ENCODE measurements at places on chromosomes 7 and 10. TPM values are rescaled to one million over a fixed set of nuclear protein-coding genes. Genes with fewer than 3 reads are reported as not detected.
A peak's percentile ranks its signal among the peaks of the same experiment; 100 is the strongest.

- DNase-seq: no peak
These were observed 737.1 kb upstream of the ZWINT start for GRCh38 chr10:57098146-57098545.

DNA sequence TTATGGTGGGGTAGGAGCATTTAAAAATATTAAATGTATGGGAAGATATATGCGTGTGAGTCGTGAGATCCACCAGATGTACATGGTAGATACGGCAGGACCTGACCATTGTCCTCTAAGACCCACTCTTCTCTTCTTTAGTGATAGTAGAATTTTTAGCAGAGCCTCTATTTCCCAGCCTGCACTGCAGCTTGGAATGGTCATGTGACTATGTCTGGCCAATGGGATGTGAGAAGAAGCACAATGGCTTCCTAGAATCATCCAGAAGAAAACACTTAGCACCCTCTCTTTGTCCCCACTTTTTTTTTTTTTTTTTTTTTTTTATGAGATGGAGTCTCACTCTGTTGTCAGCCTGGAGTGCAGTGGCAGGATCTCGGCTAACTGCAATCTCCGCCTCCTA, 86.6 kb upstream of the CYTH3 start:
- peak; percentile 50 for DNase-seq

- no peak for DNase-seq
These were observed 302.6 kb upstream of the SP4 start for GRCh38 chr7:21125297-21125696.

GRCh38 chr10:107814865-107815487, 650.5 kb upstream of the SORCS1 start:
- DNase-seq: peak; percentile 16

DNA sequence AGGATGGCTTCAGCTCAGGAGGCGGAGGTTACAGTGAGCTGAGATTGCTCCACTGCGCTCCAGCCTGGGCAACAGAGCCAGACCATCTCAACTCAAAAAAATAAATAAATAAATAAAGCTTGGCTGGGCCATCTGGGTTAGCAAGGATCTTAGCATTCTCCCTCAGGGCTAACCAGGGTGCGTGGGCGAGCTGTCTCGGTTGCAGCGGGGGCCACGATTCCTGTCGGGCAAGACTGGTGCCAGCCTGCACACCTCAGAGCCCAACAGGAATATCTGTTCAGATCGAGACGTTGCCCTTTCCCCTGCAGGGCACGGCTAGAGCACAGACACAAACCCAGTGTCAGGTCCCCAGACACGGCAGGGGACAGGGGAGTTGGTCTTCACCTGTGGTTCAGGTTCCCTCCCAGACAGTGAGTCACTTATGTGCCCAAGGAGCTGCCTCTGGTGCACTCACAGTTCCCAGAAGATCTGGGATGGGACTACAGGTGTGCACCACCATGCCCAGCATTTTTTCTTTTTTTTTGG, 75.5 kb upstream of the GTF2I start:
- no peak for DNase-seq

- DNase-seq: no peak
These were observed 29.8 kb downstream of the NRP1 start for GRCh38 chr10:33304423-33305225.

DNA sequence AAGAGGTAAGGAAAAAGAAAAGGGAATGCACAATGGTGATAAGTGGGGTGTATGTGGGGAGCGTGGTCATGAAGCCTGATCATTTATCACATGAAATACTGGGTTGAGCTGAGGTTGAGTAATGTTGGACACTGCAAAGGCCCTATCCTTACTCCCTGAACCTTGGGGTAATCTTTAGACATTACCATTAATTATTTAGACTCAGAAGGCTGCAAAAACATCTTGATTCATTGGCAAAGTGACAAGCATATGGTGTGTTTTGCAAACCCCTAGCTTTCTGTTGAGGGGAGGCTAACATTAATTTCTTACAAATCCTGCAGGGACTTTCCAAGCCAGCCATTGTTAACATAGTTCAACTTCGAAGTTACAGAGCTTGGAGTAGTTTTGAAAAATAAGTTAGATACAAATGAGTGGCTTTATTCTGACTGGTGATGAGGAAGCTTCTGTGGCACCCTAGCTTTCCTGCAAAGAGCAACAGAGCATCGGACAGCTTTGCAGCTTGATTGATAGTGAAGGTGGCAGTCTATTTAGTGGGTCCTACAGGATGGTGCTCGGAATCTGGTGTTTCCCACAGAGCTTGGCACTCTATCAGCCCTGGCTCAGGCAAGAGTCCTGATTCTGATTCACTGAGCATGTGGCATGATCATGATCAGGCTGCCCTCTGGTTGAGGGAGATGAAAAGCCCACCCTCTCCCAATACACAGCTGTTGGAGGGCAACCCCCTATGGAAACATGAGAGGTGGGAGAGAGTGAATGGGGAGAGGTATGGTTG, 153.7 kb upstream of the NPVF start:
- DNase-seq: no peak

DNA sequence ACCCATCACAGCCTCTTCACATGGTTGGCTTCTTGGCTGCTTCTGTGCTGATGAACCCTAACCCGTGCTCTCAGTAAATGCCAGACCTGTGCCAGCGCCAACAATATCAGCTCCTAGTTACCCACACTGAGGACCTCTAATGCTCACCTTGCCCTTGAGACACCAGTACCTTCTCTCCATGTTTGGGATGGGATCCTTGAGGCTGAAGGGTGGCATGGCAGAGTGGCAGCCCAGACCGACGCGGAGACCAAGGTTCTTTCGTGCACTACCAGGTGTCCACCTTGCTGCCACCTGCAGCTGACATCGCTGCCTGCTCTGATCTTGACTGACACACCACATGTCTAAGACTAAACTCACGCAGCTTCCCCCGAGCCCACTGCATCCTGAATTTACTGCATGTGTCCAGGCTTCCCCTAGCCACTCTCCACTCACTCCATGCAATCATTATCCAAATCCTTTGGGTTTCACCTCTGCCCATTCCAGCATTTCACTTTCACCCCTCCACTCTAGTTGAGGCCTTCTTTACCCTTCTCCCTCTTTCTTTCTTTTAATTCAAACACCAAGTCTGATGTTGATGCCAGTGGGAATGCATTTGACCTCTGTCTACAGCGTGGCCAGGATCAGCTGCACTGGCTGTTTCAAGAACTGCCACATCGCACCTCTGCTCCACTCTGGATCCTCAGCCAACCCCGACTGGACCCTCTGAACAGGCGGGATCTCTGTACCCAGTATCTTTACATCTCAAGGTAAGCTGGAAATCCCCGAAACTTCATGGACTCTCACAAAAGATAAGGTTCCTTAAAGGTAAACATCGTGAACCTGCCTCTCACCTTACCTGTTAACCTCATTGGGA, 294.9 kb downstream of the GLRX3 start:
- DNase-seq: no peak

DNA sequence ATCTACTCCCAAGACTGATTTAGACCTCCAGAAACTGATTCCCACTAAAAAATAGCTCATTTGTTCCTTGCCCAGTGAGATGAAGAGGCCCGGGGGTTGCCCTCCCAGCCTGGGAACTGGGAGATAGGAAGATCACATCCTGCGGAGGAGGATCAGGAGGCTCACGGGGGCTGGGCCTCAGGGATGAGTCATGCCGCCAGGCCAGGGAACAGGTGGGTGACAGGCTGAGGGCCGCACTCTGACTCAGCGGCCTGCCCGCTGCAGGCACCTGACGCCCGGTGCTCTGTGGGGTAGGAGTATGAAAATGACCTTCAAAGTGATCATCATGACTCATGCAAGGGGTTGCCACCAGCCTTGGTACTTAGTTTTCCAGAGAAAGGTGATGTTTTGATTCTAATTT, 104.5 kb upstream of the ZPBP start:
- DNase-seq: no peak

GRCh38 chr10:21130108-21130507, 233.0 kb upstream of the NEBL start:
- no peak for DNase-seq

DNA sequence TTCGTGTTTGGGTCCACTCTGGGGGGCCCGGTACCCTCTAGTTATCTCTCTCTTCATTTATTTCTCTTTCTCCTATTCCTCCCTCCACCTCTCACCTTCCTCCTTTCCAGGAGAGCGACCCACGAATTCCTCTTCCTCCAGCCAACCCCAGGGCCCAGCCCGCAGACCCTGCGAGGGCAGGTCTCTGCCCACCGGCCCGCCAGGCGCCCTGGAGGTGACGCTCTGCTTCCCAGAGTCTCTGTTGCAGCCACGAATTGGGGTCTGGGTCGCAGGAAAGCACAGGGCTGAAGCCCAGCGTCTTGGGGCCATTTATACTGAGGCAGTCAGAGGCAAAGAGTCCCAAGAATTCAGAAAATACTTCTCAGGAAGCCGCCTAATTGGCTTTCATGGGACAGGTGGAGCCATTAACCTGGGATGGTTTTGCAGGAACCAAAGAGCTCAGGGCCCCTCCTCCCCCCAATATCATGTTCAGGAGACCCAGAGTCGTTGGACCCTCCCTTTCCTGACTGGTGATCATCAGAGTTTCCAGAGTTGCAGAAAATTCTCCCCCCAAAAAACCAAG, 2.7 kb upstream of the EN2 start:
- DNase-seq: no peak

DNA sequence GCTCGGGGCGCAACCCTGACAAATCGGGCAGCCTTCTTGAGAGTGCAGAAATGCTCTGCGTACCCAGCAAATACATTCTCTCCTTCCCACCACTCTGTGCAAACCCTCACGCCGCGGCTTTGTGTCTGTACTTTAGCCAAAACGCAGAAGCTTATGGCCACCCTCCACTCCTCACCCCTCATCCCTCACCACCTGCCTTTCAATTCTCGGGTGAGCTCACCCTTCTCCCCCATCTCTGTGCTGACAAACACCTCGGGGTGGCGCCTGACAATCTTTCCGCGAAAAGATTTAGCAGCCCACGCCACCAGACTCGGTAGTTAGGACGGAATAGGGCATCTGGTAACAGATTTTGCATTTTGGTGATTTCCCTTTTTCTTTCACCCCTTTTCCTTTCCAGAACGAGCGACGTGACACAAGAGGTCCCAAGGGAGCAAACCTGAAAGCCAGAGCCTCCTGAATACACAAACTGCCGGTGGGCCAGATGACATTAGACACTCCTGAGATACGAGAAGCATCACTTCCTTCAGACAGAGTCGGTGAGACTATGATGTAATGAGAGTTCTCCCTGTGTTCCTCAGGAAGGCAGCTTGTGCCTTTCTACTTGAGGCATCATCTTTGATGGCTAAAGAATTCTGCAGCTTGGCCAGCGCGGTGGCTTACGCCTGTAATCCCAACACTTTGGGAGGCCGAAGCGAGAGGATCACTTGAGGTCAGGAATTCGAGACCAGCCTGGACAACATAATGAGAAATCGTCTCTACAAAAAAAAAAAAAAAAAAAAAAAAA, 671 bp upstream of the ATAD1 start:
- peak; percentile 91 for DNase-seq

DNA sequence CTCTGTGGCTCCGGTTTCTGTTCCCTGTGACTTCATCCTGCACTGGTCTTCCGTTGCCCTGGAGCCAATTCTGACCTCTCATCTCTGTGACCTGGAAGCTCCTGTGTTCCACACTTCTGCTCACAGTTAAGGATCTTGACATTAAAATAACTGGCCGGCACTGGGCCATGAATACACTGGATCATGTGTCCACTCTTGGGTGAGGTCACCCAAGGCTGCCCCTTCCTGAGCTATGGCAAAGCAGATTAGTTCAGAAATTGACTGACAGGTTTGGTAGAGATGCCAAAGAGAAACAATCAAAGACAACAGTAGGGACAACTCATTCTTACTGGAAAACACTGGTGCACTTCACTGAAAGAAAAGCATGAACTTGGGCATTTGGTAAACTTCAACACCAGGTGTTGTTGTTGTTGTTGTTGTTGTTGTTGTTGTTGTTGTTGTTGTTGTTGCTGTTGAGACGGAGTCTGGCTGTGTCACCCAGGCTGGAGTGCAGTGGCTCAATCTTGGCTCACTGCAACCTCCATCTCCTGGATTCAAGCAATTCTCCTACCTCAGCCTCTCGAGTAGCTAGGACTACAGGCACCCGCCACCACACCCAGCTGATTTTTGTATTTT, 36.7 kb upstream of the GRID1 start:
- DNase-seq: no peak

The RSPH10B2 gene
- not detected for total RNA-seq

The OR2A5 gene
- total RNA-seq: not detected

The LRRN3 gene
- not detected for total RNA-seq

The TSC22D4 gene
- 76.6 TPM for total RNA-seq

The CPEB3 gene
- 3.2 TPM for total RNA-seq

The CDK14 gene
- 107 TPM for total RNA-seq

The WBP1L gene
- total RNA-seq: 24.4 TPM

The TMEM72 gene
- total RNA-seq: not detected

Measured in OCI-LY7 (cell line).